ENCODE measurements at places on chromosomes 7 and 10. TPM values are rescaled to one million over a fixed set of nuclear protein-coding genes. Genes with fewer than 3 reads are reported as not detected.

The CRHR2 gene
- total RNA-seq = not detected

The POR gene
- 58.3 TPM for total RNA-seq

The COBL gene
- total RNA-seq = not detected

The STK31 gene
- total RNA-seq = 0.94 TPM

The AMPH gene
- not detected for total RNA-seq

The ASIC3 gene
- total RNA-seq = 7.9 TPM

DNA sequence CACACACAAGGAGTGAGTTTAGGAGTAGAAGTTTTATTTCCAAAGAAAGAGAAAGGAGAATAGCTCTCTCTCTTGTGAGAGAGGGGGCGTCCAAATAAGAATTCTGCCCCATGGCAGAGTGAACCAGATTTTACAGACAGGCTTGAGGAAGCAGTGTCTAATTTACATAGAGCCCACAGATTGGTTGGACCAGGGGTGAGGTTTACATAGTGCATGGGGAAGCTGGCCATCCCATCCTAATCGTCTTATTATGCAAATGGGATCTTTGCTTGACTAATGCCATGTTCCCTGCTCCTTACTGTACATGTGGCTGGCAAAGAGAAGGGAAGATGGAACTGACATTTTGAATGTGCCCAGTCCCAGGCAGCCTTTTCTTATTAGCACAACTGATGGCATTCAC is 60.0 kb upstream of the ACSM6 start:
- no peak for DNase-seq

GRCh38 chr7:1724118-1724910 is 54.2 kb downstream of the ELFN1 start:
- no peak for DNase-seq

- no peak for DNase-seq
Measured at GRCh38 chr10:34539533-34540315, 275.4 kb downstream of the PARD3 start.

- no peak for DNase-seq
Measured at GRCh38 chr7:112018305-112019030, 187.7 kb downstream of the DOCK4 start.

- no peak for DNase-seq
Measured at GRCh38 chr7:114432061-114432460, 17.4 kb downstream of the FOXP2 start.

- DNase-seq = no peak
Measured at GRCh38 chr10:13062803-13063202, 37.2 kb upstream of the OPTN start.

All from natural killer cell (primary cell).